ENCODE measurements at places on chromosomes 1 and 21.

DNA sequence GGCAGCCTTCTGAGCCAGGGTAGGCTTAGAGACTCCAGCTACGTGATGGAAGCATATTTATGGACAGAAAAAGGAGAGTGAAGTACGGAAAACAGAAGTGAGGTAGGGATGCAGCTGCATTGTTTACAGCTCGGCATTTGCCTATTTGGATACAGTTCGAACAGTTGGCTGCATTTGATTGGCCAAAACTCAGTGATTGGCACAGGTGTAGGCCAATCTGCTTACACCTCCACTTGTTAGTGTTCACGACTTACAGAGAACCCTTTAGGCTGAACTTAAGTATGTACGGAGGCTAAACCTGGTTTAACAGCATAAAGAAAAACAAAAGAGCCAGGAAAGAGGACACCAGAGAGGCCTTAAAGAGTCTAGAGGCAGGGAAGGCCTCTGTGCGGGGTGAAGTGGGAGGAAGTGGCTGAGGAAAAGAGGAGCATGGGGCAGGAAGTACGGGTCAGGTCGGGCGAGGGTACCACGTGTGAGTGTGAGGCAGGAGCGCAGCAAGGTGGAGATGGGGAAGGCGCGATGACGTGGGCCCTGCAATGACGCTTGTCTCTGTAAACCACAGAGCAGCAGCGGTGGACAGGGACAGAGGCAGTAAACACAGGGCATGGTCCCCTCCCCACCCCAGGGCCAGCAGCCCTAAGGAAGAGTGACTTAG lies 32.0 kb downstream of the RSPH1 start:
- peak; percentile 71 for DNase-seq

GRCh38 chr1:87400813-87401212 lies 72.1 kb downstream of the LMO4 start:
- no peak for DNase-seq

DNA sequence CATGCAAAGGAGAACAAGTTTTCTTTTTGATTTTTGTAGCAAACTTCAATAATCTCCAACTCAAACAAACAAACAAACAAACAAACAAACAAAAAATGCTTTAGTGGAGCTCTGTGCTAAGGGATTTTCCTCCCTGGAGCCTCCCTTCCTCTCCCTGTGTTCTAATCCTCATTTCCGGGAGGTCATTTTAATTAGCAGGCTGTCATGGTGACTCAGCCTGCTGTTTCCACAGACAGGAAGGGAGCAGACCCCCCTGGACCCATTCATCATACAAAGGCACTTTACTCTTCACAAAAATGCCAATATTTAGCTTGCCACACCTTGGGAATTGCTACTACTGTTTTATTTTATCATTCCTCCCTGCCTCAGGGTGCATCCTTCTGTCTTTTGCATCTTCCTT lies 61.0 kb upstream of the SPATA6 start:
- no peak for DNase-seq

GRCh38 chr1:148158341-148159003 lies 6.4 kb upstream of the NBPF11 start:
- DNase-seq, result no peak

GRCh38 chr1:119286587-119287181 lies 81.9 kb upstream of the HAO2 start:
- DNase-seq, result peak; percentile 9

GRCh38 chr1:59092126-59092525 lies 204.8 kb upstream of the FGGY start:
- no peak for DNase-seq

GRCh38 chr21:16815243-16815642 lies 697.6 kb upstream of the CXADR start:
- DNase-seq, result no peak

DNA sequence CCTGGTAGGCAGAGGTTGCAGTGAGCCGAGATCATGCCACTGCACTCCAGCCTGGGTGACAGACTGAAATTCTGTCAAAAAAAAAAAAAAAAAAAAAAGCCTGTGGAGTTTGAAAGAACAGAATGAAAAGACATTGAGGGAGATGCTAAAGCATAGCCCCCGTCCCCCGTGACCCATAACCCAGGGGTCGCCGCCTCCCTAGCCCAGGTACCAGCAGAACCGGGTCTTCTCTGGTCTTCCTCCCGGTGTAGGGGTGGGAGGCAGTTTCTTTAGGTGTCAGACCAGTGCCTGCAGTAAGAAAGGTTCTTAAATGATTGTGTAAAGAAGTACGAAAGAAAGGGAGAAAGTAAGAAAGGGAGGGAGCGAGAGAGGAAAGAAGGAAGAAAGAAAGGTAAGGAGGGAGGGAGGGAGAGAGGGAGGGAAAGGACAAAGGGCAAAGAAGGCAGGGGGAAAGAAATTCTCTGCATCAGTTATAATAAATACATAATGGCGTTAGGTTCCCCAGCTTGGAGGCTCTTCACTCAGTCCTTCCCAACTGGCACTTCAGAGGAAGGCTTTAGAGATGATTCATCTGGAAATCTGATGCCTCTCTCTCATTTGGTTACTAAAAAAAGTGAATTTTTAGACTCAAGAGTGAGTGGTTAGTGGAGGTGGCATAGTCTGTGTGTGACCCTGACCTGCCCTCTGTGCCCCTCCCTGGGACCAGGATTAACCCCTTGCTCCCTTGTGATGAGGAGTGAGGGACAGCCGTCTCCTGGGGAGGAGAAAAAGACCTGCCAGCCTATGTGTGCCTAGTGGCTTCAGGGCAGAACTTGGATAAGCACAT lies 1.1 kb downstream of the IL24 start:
- no peak for DNase-seq

GRCh38 chr1:19936061-19936750 lies 12.8 kb upstream of the PLA2G2E start:
- no peak for DNase-seq

- DNase-seq, result no peak
Observed at GRCh38 chr1:199064971-199065370, 426.1 kb downstream of the PTPRC start.

DNA sequence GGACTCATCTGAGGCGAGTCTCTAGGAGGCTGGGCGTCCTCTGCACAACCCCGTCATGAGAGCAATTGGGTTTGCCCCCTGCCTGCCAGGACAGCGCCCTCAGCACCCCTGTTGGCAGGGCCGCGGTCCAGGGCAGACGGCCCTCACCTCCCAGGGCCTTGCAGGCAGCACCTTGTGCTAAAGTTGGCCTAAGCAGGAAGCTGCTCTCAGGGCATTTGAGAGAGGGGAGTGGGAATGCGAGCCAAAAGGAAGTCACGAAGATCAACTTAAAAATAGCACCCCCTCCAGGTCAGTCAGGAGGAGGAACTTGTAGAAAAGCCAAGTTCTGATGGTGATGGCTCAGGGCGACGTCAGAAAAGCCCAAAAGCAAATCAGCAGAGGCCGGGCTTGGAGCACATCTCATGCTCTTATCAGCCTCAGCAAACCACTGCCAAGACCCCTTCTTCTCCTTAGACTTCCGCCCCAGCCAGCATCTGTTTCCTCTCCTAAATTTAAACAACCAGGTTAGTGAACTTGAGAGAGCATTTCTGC lies 12.6 kb upstream of the ADORA3 start:
- peak; percentile 48 for DNase-seq

DNA sequence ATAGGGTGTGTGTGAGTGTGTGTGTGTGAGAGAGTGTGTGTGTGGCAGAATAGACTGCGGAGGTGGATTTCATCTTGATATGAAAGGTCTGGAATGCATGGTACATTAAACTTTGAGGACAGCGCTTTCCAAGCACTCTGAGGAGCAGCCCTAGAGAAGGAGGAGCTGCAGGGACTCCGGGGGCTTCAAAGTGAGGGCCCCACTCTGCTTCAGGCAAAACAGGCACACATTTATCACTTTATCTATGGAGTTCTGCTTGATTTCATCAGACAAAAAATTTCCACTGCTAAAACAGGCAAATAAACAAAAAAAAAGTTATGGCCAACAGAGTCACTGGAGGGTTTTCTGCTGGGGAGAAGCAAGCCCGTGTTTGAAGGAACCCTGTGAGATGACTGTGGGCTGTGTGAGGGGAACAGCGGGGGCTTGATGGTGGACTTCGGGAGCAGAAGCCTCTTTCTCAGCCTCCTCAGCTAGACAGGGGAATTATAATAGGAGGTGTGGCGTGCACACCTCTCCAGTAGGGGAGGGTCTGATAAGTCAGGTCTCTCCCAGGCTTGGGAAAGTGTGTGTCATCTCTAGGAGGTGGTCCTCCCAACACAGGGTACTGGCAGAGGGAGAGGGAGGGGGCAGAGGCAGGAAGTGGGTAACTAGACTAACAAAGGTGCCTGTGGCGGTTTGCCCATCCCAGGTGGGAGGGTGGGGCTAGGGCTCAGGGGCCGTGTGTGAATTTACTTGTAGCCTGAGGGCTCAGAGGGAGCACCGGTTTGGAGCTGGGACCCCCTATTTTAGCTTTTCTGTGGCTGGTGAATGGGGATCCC lies 18.3 kb upstream of the HDAC1 start:
- peak; percentile 94 for DNase-seq

DNA sequence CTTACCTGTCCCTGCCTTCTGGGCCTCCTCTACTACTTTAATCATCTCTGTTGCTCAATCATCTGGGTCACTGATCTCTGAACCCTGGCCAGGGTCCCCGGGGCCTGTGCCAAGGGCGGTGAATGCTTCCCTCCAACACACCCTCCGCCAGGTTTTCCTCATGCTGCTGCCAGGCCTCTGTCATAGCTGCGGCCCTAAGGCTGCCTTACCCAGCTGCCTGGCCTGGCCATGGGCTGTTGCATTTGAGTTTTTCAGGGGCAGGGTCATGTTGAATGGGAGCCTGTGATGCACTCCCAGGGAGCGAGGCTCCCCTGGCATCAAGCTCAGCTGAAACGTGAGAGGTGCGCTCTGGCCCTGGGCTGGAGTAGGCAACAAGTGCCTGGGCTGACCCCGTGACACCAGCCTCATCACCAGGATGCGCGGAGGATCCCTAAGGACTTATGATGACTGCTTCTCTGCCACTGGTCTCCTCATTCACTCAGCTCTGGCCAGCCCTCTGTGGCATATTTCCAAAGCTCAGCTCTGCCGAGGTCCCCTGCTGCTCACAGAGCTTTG lies 7.6 kb downstream of the EDN2 start:
- DNase-seq, result no peak

DNA sequence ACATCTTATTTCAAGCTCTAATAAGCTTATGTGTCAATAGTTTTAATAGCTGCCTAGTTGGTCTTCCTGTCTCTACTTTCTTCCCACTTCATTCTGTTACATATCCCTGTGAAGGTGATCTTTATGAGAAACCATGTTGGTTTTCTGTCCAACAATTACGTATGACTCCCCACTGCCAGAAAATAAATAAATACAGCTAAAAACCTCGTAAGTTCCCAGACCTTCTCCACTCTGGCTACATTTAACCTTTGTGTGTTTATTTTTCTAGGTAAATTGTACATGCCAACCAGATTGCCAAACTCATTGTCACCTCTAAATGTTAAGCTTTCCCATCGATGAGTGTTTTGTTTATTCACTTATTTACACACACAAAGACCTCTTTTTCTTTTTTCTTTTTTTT lies 147.2 kb downstream of the CRB1 start:
- no peak for DNase-seq

GRCh38 chr1:47672622-47673021 lies 234.8 kb downstream of the FOXD2 start:
- no peak for DNase-seq

DNA sequence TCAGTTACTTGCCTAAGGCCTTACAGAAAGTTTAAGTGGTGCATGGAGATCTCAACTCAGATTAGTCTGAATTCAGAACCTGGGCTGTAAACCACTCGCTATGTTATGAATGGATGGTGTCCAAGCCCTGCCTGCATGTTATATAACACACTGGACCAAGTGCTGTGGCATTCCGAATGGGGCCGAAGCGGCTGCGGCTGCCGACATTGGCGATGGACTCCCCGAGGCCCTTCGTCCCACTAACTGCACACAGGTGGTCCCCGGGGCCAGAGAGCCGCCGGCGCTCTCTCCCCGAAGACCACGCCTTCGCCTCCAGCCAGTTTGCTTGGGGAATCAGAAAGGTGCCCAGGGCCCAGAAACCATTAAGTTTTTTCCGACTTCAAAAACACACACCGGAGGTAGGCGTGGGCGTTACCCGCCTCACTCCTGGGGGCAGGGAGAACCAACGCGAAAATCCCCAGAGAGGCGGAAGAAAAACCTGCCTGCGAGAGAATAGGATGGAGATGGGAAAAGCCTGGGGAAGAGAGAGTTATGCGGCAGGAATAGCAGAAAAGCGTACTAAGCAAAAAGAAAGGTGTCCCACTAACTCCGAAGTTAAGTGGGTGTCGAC lies 579 bp upstream of the TENT5C start:
- no peak for DNase-seq

- DNase-seq, result no peak
Observed at GRCh38 chr1:162682013-162682419, 49.8 kb downstream of the DDR2 start.

- no peak for DNase-seq
Observed at GRCh38 chr1:40047769-40048168, 7.2 kb downstream of the CAP1 start.

DNA sequence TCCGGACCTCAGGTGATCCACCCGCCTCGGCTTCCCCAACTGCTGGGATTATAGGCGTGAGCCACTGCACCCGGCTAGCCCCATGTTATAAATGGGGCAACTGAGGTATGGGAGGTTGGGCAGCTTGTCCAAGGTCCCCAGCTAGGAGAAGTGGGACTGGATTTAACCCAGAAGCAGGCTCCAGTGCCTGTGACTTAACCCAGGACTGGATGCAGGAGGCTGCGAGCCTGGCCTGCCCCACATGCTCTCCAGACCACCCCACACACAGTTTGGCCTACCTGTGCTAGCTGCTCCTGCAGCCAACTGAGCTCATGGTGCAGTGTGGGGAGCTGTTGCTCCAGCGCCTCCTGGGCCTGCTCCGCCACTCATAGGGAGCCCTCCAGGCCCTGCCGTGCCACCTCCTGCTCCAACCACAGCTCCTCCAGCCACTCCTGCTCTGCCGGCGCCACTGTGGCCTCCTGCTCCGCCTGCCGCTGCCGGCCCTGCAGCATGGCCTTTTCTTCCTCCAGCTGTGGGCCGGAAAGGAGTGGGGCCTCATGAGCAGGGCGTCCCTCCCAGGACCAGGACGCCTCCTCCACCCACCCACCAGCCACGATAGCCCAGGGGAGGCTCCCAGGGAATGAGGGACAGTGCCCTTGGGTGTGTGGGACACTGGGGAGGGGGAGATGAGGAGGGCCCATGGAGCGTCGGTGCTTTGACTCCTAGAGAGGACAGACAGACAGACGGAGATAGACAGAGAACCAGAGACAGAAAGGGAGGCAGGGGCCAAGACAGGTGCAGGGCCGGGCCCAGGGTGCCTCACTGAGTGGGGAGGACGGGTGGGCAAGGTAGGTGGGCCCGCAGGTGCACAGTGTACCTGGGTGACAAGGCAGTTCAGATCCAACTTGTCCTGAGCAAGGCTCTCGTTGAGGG lies 12.4 kb upstream of the NBPF1 start:
- no peak for DNase-seq

DNA sequence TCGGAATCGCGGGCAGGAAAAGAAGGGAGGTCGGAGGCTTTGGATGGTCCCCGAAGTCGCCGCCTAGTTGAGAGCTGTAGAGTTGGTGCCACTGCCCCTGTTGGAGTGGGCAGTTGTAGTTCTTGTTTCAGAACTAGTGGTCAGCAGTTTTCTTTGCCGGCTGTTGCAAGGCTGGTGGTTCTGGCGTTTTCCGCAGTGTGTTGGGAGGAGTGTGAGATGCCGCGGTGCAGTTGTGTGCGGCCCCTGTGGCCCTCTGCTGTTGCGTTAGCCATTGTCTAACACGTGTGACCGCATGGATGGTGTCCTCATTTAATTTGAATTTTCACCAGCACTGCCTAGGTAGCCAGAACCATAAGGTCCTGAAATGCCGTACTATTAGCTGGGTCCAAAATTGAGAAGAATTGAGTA lies 1.4 kb downstream of the ARF1 start:
- no peak for DNase-seq

GRCh38 chr1:46622344-46622743 lies 5.7 kb upstream of the MOB3C start:
- peak; percentile 18 for DNase-seq
